Suppressor macrophage treated with lipopolysaccharide for 4 hours (primary cell): ENCODE measurements at places on chromosomes 16 and 17.

DNA sequence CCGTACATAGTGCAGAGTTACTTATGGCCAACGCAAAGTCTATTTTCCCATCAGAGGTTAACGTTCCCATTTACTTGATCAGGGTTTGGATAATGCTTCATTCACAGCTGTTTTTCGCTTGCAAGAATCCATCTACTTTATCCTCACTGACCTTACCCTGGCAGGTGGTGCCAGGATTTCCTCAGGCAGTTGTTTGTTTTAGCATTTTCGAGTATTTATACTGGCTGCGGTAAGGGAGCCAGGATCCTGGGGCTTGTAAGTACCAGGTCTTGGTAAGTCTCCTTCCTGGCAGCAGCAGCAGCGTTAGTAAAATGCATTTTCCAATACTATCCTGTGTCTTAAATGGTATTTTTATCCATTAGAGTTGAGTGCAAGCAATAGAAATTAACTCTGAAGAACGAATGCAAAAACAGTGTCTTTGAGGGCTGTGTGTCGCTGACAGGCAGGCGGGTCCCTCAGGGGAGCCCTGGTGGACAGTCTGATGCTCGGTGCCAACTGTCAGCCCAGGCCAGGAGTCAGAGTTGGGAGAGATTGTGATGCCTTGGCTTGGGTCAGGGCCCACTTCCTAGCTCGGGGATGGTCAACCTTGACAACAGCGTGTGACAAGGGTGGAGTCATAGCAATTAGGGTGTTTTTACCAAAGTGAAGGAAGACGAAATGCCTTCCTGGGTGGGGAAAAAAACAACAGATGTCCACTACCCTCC, 92.4 kb upstream of the HSBP1 start:
- DNase-seq, result no peak

- peak; percentile 58 for DNase-seq
These were observed 5.4 kb upstream of the G6PC1 start for GRCh38 chr17:42895185-42895555.

- DNase-seq, result peak; percentile 88
These were observed at the start of gene CBX2 for GRCh38 chr17:79777894-79778503. CBX2 (plus strand) TSS chr17:79778148; CDS start chr17:79778236, 88 bp downstream.

GRCh38 chr16:81107511-81107910, 11.3 kb upstream of the GCSH start:
- DNase-seq, result no peak

DNA sequence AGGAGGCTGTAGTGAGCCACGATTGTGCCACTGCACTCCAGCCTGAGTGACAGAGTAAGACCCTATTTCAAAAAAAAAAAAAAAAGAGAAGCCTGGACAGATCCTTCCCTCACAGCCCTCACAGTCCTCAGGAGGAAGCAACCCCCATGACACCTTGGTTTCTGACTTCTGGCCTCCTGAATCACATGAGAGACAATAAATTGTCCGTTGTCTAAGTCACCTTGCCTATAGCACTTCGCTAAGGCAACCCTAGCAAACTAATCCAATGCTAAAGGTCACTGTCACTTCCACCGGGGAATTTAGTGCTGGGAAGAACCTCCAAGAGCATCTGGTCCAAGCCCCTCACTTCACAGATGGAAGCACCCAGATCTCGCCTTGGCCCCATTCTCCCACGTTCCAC, 18.9 kb upstream of the SLC39A11 start:
- no peak for DNase-seq

GRCh38 chr16:82137822-82138167, 32.2 kb downstream of the MPHOSPH6 start:
- DNase-seq, result no peak

DNA sequence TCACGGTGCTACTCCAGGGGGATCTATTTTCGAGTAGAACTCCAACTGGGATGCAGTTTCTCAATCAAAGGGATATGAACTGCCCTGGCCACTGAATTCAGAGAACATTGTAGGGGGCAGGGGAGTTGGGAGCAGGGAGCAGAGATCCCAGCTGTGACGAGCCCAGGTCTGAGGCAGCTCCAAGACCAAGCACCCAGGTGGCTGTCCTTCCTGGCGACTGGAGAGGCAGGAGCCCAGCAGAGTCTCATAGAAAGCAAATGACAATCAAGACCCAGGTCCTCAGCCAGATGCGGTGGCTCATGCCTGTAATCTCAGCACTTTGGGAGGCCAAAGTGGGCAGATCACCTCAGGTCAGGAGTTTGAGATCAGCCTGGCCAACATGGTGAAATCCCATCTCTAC, 60.1 kb downstream of the TK2 start:
- no peak for DNase-seq

DNA sequence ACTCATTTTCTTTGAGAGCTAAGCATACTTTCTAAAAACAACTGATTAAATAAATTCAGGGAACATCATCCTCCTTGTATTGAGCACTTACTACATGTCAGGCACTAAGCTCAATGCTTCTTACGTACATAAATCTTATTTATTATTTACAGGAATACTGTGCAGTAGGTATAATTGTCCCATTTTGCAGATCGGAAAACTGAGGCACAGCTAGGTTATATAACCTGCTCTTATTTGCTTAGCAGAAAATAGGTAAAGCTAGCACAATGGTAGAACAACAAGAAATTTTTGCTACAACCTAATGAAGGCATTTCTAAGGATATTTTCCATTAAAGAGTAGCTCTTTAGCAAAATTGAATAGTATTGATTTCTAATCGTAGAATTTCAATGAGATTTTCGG, 168.7 kb upstream of the KCNJ16 start:
- DNase-seq, result no peak

- no peak for DNase-seq
These were observed 216.5 kb downstream of the TMEM114 start for GRCh38 chr16:8373676-8374431.

DNA sequence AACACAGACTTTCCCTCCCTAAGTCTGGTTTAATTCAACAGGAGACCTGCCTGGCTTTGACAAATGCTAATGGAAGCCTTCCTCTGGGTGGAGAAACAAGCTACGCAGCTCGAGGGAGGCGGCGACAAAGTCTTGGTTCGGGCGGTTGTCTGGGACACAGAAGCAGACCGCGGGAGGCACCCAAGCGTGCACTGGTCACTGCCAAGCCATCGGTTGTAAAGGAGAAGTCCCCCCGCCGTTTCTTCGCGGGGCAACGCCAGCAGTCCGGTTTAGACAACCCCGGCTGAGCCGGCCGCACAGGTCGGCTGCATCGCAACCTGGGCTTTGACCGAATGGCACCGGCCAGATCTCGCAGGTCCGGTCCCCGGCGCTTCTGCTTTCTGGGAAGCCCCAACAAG, 586 bp downstream of the GLYR1 start:
- DNase-seq, result peak; percentile 66

- peak; percentile 92 for DNase-seq
These were observed 27.1 kb downstream of the GNPTG start for GRCh38 chr16:1378804-1379303.

- no peak for DNase-seq
These were observed 26.8 kb upstream of the PRKCA start for GRCh38 chr17:66275651-66276050.

- no peak for DNase-seq
These were observed 477.5 kb upstream of the HSBP1 start for GRCh38 chr16:83330251-83330650.

DNA sequence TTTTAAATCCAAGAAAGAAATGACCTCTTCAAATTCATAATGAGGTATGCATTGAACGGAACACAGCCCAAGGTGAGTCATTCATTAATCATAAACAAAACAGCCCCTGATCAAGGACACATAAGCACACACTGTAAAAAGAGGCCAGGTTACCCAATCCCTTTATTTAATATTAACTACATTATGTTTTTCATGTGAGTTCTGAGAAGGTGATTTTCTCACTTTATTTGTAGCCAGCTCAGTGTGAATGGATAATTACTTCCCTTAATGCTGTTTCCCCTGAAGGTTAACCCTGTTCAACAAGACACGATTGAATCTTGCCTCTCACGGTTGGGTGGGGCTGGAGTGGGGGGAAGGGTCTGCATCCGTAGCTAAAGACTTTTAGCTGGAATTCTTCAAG, 257.3 kb upstream of the SALL1 start:
- no peak for DNase-seq

- DNase-seq, result no peak
These were observed 7.8 kb downstream of the PLXDC1 start for GRCh38 chr17:39143552-39144093.

GRCh38 chr17:56832446-56832845, 1.3 kb downstream of the C17orf67 start:
- DNase-seq, result peak; percentile 56

- DNase-seq, result no peak
These were observed 192.3 kb upstream of the SALL1 start for GRCh38 chr16:51343411-51343810.

DNA sequence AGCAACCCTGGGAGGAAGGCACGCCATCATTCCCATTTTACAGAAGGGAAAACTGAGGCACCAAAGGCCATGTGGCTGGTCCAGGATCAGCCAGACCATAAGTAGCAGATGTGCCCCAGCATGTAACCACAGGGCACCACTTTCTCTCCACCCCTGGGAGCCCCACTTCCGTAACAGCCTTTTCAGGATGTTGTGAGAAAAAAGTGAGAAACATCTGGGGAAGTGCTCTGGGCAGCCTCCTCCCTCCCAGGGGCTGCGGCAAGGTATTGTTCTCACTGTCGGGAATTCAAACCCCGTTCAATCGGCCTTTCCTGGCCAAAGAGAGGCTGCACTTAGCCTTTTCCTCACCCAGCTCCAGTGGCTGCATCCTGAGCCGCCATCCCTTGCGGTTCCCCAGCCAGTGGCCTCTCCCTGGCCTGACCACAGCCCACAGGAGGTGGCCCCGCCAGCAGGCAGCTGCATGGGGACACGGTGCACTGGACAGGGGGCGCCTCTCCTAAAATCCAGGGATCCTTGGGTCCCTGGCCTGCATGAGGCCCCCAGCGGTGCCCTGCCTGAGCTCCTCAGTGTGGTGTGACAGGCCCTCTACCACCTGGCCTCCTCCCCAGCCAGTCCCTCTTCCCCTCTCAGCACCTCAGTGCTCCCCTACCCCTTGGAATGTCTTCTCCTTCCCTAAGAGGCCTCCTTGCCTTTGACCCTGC, 5.7 kb upstream of the CDH5 start:
- no peak for DNase-seq

DNA sequence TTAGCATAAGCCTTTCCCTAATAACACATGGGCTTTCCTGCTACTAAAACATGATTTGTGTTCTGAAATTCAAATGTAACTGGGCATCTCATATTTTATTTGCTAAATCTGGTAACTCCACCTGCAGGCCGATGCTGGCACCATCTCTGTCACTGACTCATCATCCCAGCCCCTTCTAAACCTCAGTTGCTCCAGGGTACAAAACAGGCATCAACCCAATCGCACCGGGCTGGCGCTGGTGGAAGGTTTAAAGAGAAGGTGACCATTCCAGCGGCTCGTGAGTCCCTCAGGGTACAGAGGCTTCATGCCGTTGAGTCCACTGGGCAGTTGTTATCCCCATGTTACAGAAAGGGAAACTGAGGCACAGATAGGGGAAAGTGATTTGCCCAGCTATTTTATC, 27.1 kb downstream of the PPL start:
- no peak for DNase-seq

GRCh38 chr16:56589141-56590039, at the start of gene MT3:
MT3 (plus strand) TSS chr16:56589528; CDS start chr16:56589591, 63 bp downstream.
- DNase-seq, result no peak

DNA sequence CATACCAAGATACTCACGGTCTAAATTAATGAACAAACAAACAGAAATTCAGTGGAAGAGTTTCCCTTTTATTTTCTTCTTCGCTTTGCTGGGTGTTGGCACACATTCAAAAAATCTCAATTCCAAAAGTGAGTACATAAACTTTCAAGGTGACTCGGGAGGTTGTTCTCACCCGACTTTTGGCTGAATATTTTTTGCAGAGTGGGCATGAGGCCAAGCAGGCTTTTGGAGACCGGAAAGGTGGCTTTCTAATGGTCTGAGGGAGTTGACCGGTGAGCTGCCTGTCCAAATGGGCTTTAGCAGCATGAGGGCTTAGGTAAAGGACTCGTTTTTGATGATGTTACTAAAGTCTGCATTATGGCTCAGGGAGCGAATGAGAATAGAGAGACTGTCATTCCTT, 318.7 kb downstream of the CPPED1 start:
- DNase-seq, result no peak

DNA sequence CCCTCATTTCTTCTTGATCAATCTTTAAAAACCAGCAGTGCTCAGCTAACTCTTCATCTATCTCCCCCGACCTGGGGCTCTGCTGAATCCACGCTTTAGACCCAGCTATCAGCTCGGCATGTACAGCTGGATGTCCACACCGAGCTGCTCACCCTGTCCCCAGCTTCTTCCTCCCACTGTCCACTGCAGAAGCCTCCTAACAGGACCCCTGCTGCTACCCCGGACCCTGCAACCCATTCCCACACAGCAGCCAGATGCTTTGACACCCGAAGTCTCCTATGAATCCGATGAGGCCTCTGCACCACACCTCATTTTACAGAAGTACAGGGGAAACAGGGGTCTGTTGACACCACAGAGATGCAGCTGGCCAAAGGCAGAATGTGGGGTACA, 13.8 kb downstream of the GCGR start:
- no peak for DNase-seq

DNA sequence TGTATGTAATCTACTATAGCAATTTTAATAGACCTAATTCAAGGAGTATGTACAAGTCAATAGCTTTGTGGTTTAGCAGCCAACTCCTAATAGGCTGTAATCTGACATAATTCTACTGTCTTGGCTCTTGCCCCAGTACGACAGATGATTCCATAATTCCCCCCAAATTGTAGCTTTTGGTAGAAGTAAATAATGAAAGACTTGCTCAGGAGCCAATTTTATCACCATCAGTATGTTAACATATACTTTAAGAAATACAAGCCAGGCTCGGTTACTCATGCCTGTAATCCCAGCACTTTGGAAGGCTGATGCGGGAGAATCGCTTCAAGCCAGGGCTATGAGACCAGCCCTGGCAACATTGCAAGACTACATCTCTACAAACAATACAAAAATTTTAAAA, 53.9 kb downstream of the AP2B1 start:
- no peak for DNase-seq

- DNase-seq, result no peak
These were observed 273.8 kb downstream of the NPIPA8 start for GRCh38 chr16:18062713-18063112.

DNA sequence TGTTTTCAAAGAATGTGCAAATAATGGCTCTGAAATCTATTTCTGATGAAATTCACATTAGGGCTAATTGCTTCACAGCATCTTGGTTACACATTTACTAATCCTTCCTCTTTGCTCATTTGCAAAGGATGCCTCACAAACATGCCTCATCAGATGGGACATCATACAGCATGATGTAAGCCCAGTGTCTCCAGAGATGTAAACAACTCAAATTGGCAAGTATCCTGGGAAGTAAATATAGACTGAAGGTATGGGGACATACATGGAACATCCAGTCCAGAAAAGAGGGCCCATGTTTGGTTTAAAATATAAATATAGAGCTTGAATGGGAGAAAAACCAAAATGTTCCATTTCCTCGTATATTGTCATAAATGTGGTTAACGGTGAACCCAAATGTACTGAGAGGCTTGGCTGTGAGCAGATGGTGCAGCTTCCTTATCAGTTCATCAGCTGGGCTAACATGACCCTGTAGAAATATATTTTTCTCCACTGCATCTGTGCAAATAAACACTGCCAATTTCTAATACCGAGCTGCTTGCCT, 142.9 kb upstream of the NUDT7 start:
- DNase-seq, result peak; percentile 11
